Stimulated activated CD8-positive, alpha-beta memory T cell treated with anti-CD3 and anti-CD28 coated beads, Interleukin-4, amount 100 ng/mL, for 48 hours (primary cell): ENCODE measurements at places on chromosomes 7 and 10.

GRCh38 chr7:105985229-105985628 lies 22.2 kb downstream of the CDHR3 start:
- no peak for DNase-seq

GRCh38 chr7:50303335-50304128 lies 984 bp upstream of the IKZF1 start:
- no peak for DNase-seq

GRCh38 chr7:39733881-39734632 lies 110.7 kb downstream of the RALA start:
- no peak for DNase-seq

DNA sequence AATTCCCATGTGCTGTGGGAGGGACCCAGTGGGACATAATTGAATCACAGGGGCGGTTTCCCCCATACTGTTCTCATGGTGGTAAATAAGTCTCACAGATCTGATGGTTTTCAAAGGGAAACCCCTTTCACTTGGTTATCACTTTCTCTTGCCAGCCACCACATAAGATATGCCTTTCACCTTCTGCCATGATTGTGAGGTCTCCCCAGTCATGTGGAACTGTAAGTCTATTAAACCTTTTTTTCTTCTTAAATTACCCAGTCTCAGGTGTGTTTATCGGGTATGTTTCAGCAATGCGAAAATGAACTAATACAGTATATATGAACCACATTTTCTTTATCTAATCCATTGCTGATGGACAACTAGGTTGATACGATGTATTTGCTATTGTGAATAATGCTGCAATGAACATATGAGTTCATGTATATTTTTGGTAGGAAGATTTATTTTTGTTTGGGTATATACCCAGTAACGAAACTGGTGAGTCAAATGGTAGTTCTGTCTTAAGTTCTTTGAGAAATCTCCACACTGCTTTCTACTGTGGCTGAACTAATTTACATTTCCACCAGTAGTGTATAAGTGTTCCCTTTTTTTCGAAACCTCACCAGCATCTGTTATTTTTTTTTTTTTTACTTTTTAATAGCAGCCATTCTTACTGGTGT lies 70.0 kb upstream of the HGF start:
- DNase-seq: no peak

GRCh38 chr10:110508159-110508788 lies 10.6 kb downstream of the DUSP5 start:
- DNase-seq: no peak

- DNase-seq: no peak
Measured at GRCh38 chr10:31121757-31122577, 90.3 kb upstream of the ZNF438 start.

DNA sequence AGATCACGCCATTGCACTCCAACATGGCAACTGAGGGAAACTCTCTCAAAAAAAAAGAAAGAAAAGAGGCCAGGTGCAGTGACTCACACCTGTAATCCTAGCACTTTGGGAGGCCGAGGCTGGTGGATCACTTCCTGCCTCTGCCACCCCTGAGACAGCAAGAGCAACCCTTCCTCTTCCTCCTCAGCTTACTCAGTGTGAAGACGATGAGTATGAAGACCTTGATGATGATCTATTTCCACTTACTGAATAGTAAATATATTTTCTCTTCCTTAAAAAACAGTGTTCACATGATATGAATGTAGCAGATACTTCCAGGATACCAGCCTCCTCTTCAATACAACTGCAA lies 2.1 kb upstream of the ZKSCAN1 start:
- peak; percentile 43 for DNase-seq

DNA sequence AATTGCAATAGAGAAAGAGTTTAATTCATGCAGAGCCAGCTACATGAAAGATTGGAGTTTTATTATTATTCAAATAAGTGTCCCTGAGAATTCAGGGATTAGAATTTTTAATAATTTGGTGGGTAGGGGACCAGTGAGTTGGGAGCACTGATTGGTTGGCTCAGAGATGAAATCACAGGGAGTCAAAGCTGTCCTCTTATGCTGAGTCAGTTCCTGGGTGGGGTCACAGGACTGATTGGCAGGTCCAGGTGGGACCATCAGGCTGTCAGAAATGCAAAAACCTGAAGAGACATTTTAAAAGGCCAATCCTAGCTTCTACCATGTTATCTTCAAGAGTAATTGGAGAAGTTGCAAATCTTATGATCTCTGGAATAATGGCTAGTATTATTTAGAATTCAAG lies 56.0 kb upstream of the KAT6B start:
- DNase-seq: no peak
